Hematopoietic multipotent progenitor cell (in vitro differentiated cells): ENCODE measurements at places on chromosomes 1 and 21. TPM values are rescaled to one million over a fixed set of nuclear protein-coding genes. Genes with fewer than 3 reads are reported as not detected.

- DNase-seq = no peak
These were observed 211.5 kb downstream of the TRABD2B start for GRCh38 chr1:47785561-47786271.

DNA sequence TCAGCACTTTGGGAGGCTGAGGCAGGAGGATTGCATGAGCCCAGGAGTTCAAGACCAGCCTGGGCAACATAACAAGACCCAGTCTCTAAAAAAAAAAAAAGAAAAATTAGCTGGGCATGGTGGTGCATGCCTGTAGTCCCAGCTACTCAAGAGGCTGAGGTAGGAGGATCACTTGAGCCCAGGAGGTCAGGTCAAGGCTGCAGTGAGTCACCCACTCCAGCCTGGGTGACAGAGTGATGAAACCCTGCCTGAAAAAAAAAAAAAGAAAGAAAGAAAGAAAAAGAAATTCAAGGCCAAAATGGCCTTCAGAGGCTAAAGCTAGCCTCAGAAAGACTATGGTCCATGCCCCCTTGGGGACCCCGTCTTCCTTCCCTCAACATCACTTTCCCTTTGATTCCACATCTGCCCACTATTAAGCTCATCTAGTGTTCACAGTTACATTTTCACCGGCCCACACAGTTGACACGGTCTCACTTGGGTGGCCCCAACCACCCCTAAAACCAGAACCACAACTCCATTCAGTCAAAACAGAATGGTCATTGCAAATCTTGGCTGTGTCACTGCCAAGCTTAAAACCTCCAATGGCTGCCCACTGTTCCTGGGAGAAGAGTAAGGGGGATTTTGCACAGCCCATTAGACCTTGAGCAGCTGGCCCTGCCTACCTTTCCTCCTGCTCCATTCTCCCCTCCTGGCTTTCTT, 2.1 kb upstream of the CAPN8 start:
- DNase-seq = no peak

DNA sequence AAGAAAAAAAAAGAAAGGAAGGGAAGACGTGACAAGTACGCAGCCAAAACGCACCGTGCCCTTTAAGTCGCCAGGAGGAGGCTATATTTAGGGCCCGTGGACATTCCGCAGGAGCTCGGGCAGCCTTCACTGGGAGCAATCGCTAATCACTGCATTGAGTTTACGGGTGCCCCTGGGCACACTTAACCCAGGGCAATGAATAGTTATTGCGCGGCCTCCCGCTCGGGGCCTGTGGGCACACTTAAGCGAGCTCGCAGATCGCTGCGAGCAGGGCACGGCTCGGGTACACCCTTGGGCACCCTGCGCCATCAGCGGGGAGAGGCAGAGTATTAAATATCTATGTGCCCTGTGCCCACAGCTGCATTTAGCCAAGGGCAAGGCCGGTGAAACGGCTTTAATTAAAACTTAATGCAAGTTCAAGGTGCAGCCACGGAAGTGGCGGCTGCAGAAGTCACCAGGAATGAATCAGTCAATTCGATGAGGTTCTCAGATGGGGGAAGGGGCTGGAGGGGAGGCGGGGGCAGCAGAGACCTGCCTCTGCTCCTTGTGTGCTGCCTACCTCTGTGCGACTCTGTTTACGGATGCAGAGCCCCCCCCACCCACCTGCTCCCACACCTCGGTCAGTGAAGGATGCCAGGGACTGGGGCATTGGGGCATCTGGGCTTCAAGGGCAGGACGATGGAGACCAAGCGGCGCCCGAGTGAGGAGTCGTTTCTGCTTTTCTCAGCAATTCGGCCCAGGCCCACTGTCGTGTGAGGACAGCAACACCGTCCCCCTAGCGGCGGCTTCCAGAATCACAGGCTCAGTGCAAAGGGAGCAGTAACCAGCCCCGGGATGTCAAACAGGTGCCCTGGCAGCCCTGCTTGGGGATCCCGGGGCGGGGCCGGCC, 51.8 kb upstream of the TARDBP start:
- peak; percentile 80 for DNase-seq

Gene MAGI3
- 1.6 TPM for total RNA-seq

DNA sequence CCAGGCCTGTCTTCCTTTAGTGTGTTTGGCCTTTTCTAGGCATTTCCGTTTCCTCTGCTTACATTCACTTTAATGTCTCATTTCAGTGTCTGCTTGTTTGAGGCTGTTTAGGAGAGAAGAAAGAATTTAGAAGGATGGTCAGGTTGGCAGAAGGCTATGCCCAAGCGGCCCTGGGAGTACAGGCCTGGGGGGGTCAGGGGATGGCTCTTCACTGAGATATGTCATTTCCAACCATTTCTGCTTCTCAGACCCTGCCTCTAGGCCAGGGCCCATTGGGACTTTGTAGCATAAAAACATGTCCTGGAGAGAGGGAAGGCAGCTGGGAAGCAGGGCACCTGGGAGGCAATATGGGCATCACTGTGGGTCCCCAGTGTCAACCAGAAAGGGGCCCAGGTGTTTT, 86.0 kb downstream of the DDX20 start:
- DNase-seq = no peak

- DNase-seq = no peak
These were observed 11.7 kb upstream of the EPS8L3 start for GRCh38 chr1:109775398-109775797.

GRCh38 chr1:54046671-54047383, 6.2 kb downstream of the TMEM59 start:
- no peak for DNase-seq

Gene FAM131C
- total RNA-seq = not detected

Gene PCP4
- not detected for total RNA-seq

DNA sequence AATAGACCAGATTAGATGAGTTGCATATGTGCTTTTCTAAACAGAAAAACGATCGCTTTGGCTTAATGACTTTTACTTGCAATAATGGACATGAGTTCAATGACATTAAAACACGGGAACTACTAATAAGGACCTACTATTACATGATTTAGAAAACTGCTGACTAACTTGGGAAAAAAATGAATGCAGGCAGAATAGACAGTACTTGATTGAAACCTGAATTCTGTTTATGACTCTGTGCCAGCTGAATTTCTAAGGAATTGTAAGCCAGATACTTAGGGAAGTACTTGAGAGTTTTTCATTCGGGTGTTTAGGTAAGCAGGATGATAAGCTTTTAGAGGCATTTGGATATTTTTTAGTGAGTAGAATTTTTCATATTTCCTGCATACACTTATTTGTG, 12.0 kb downstream of the ADGRL2 start:
- no peak for DNase-seq

GRCh38 chr1:220906561-220907334, 27.5 kb downstream of the HLX start:
- DNase-seq = no peak

DNA sequence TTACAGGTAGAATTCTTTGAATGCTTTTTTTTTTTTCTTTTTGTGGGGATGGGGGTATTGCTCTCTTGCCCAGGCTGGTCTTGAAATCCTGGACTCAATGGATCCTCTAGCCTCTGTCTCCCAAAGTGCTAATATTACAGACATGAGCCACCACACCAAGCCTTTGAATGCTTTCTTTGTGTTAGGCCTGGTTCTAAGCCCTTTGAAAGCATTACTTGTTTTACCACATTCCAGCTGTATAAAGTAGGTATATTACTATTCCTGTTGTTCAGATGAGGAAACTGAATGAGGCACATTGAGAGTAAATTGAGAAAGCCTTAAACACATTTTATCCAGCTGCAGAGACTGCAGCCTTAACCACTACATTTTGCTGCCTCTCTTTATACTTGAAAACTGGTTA, 841.8 kb upstream of the ADGRL4 start:
- DNase-seq = no peak

Gene C1orf21
- total RNA-seq = 7.0 TPM

DNA sequence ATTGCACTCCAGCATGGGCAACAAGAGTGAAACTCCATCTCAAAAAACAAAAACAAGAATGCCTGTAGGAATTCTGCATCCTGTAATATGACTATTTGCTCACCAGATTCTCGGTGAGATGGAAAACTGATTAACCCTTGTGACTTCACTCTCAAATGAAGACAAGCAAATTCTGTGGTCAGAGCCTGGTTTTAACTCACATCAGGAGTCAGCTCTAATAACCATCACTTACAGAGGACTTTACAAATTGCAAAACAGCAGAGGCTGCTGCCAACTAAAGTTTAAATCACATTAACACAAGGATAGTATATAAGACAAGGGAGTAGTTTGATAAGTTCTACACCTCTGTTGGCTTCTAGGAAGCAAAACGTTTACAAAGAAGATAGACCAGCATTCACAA, 35.7 kb upstream of the FAM163A start:
- DNase-seq = no peak

Gene CD1E
- total RNA-seq = not detected

DNA sequence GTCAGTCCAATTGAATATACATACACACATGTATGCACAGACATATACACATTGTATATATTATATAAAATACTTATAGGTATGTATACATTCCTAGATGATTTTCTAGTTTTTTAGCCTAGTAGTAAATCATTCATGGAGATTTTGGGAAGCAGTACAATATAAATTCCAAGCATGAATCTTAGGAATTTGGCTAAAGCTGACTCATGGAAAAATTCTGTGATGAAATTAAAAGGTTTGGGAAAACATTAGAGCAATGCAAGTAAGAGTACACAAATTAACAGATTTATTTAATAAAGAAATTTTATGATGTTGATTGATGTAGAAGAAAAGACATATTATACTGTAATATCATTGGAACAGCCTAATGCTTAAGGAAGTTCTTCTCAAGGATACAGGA, 43.7 kb upstream of the PTGFR start:
- DNase-seq = no peak

Gene RBM8A
- total RNA-seq = 66.2 TPM

GRCh38 chr1:66618390-66618789, 84.4 kb downstream of the SGIP1 start:
- no peak for DNase-seq

DNA sequence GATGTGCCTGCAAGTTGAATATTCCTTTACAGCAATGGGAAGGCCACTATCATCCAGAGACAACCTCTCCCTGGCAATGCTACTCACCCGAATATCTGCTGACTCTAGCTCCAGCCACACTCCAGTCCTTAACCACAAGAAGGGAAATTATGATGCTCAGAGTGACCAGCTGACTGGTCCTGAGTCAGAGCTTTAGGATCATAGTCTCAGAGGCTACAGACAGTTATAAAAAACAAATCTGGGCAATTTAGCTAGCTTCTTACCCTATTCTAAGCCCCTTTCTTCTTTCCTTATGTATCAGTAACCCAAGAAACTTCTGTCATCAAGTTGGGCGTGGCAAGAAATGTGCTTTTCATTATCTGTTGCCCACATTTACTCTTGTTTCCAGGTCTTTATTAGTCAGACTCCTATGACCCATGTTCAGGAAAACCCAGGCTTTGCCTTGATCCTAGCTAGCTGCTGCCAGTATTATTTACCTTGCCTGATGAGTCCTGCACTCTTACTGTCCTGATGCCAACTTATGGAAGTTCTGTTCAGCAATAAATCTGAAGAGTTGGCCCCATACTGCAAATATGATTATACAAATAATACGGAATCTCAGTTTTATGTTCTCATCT, 207.0 kb downstream of the TTLL7 start:
- no peak for DNase-seq

GRCh38 chr1:245453541-245453940, 298.8 kb downstream of the KIF26B start:
- DNase-seq = no peak

DNA sequence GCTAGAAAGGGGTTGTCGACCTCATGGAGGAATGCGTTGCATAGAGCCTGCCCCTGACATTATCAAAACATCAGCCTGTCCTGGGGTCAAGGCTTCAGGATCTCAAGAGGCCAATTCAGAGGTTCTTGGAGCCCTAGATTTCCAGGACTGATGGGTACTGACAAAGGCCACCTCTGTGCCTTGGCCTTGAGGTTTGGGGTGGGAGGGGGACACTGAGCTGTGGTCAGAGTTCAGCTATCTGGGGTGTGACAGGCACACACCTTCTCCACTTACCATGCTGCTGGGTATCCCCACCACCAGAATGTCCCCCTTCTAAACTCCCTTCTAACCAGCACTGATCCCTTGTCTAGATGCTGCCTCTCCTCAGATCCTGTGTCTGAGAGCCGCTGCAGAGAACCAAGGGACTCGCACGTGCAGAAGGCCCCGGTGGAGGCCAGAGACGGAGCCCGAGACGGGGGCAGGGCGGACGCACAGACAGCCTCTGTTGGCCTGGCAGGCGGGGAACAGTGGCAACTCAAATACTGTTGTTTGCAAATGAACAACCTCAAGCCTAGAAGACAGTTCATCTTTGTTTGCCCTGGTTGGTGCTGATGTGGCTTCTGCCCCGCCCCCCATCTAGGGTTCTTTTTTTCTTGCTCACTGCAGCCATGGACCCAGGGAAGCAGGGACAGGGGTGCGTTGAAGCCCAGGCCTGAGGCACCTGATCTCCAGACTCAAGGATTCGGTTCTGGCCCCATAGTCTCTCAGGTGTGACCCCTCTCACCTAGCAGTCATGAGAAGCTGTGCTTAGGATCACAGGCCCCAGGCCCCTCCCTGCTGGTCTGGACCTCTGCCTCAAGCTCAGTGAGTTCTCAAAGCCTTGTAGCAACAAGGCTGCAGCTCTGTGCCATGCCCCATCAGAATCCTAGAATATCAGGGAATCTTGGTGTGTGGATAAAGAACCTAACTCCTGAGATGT, 28.1 kb upstream of the CSF1 start:
- DNase-seq = no peak

- no peak for DNase-seq
These were observed 162.3 kb downstream of the ZNF281 start for GRCh38 chr1:200247518-200247917.

- DNase-seq = no peak
These were observed 4.8 kb downstream of the RUNX3 start for GRCh38 chr1:24925082-24925779.

Gene FALEC
- 0.27 TPM for total RNA-seq

- DNase-seq = no peak
These were observed 80.0 kb downstream of the USP25 start for GRCh38 chr21:15809818-15810217.

Gene CTSK
- 0.54 TPM for total RNA-seq

Gene HHIPL2
- total RNA-seq = under 0.01 TPM

- no peak for DNase-seq
These were observed 73.2 kb upstream of the COA6 start for GRCh38 chr1:234300096-234300495.

Gene KCNE2
- not detected for total RNA-seq

GRCh38 chr1:203733009-203733863, 31.7 kb upstream of the LAX1 start:
- DNase-seq = no peak

GRCh38 chr1:246828818-246829217, 102.9 kb downstream of the AHCTF1 start:
- DNase-seq = no peak

Gene TSSK3
- 0.27 TPM for total RNA-seq

DNA sequence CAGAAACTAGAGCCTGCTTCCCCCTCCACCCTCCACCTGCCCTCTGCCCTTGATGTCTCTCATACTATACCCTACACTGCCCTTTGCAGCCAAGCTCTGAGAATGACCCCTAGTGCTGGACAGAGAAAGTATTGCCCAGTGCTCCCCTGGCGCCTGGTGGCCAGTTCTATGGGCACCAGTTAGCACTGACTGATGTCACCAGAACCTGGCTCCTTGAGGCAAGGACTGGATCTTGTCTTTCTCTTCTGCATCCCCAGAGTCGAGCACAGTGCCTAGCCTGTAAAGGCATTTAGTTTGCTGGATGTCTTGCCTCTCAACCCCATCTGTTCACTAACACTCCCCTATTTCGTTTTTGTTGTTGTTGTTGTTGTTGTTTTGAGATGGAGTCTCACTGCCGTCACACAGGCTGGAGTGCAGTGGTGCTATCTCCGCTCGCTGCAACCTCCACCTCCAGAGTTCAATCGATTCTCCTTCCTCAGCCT, 5.9 kb downstream of the PHLDA3 start:
- no peak for DNase-seq

- DNase-seq = no peak
These were observed 13.8 kb downstream of the RASSF5 start for GRCh38 chr1:206521127-206521526.

- no peak for DNase-seq
These were observed 12.9 kb upstream of the DNASE2B start for GRCh38 chr1:84385347-84385746.
